ENCODE measurements at places on chromosomes 2 and 18.

DNA sequence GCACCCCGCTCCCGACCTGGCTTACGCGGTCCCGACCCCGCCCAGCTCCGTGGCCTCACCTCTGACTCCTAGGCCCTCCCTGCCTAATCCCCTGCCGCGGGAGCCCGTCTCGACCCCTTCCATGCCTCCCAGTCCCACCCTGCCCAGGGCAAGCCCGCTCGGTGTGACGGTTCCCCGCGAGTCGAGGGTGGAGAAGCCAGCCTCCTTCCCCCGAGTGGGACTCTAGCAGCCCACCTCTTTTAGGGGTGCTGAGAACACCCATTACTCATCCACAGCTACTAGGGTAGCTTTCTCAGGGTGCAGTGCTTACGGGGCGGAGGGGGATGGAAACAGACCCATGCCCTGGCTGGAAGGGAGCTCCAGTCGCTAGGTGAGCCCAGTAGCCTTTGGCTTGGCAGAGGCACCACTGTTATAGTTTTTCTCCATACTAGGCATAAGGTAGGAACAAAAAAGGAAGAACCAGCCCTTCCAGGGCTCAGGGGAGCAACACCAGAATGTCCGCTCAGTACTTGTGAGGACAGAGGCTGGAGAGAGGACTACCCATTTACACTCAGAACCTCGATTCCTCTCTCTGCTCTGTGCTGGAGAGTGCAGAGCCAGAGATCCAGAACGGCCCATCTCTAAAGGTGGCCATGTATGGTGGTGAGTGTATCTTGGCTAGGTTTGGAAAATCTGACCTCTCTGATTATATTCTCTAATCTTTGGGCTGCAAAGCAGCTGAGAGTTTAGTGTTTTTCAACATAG, 606 bp downstream of the AGBL5 start:
- H3K4me3 ChIP-seq: peak overlapping the region; percentile 83
- DNase-seq: no peak
- peak overlapping the region; percentile 86 for H3K27ac ChIP-seq
- H3K27me3 ChIP-seq: peaks cover 5% of the 10 kb centered on the region
- H3K4me1 ChIP-seq: peaks cover 23% of the 10 kb centered on the region

- no peak overlapping the region for H3K27ac ChIP-seq
- no peaks in the 10 kb centered on the region for H3K36me3 ChIP-seq
- no peak for DNase-seq
These were observed 121.8 kb downstream of the MAIP1 start for GRCh38 chr2:200077210-200077650.

GRCh38 chr2:147386284-147386683, 458.5 kb upstream of the ACVR2A start:
- peaks cover 12% of the 10 kb centered on the region for H3K27me3 ChIP-seq
- no peaks in the 10 kb centered on the region for H3K4me1 ChIP-seq
- no peak overlapping the region for H3K4me3 ChIP-seq
- H3K27ac ChIP-seq: no peak overlapping the region

DNA sequence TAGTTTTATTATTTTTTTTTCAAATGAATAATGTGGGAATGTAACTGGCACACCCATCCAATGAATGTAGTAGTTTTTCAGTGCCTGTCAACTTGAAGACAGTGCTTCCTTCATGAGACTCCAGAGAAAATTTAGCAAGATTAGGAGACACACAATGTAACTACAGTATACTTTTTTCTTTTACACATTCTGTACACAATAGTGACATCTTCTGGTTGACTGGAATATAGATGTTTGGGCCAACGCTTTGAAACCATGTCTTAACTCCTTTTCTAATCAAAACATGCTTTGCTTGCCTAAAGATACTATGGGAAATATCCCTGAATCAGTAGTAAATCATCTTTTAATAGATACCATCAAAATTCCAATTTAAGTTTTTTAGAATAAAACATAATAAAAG, 229.5 kb upstream of the ZC3H15 start:
- H3K27me3 ChIP-seq: no peaks in the 10 kb centered on the region
- no peaks in the 10 kb centered on the region for H3K36me3 ChIP-seq
- no peak for DNase-seq
- no peaks in the 10 kb centered on the region for H3K4me1 ChIP-seq
- H3K27ac ChIP-seq: no peak overlapping the region

DNA sequence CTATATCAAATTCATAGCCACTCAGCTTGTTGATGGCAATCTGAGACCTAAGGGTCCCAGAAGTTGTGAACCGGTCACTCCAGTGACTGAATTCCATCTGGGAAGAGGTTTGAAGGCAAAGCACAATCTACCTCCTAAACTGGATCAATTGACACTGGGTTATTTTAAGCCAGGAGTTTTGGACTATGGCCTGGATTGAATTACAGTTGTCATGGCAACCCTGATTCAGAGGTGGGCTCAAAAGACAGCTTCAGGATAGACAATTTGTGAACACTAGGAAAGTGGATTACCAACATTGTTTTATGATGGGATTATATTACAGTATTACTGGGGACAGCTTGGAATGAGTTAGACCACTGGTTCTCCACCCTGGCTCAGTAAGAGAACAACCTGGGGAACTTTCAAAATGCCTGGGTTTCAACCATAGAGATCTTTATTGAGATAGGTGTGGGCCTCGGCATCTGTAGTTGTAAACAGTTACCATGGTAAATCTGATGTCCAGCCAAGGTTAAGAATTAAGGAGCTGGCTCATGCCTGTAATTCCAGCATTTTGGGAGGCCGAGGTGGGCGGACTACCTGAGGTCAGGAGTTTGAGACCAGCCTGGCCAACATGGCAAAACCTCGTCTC, 58.8 kb downstream of the MFSD6 start:
- no peak overlapping the region for H3K27ac ChIP-seq
- H3K36me3 ChIP-seq: peaks cover 47% of the 10 kb centered on the region
- H3K4me3 ChIP-seq: no peak overlapping the region
- peaks cover 27% of the 10 kb centered on the region for H3K4me1 ChIP-seq
- no peak for DNase-seq

DNA sequence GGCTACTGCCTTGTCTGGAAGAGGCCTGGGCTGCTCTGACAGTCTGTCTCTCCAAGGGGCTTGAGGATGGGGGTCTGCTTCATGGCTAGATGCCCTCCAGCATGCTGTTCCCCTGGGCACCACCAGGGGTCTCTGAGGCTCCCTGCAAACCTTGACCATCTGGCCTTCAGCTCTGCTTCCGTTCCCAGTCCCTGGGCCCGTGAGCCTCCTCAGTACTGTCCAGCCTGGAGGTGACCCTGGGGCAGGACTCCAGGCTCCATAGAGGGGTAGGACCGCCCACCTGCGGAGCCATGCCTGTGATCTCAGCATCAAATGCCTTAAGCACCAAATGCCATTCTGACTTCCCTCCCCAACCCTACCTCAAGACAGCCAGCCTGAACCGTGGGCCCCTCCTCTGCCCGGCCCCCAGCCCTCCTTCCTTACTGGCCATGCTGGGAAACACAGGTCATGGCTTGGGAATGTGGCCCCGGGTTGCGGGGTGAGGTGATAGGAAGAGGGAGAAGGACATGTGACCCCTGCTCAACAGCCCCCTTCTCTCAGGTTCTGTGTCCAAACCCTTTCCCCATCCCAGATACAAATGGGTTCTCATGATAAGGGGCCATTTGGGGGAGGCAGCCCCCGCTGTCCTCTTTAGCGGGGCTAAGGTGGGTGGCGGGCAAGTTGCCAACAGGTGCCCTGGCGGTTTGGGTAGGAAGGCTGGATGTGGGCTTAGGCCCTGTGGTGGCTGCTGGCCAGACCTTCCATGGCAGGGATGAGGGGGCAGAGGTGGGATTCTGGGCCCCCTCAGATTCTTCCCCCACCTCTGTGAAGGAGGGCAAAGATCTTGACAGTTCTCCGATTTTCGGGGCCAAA, 25.0 kb downstream of the SPEG start:
- no peaks in the 10 kb centered on the region for H3K36me3 ChIP-seq
- no peak overlapping the region for H3K27ac ChIP-seq
- no peaks in the 10 kb centered on the region for H3K27me3 ChIP-seq
- peaks cover 14% of the 10 kb centered on the region for H3K4me1 ChIP-seq

DNA sequence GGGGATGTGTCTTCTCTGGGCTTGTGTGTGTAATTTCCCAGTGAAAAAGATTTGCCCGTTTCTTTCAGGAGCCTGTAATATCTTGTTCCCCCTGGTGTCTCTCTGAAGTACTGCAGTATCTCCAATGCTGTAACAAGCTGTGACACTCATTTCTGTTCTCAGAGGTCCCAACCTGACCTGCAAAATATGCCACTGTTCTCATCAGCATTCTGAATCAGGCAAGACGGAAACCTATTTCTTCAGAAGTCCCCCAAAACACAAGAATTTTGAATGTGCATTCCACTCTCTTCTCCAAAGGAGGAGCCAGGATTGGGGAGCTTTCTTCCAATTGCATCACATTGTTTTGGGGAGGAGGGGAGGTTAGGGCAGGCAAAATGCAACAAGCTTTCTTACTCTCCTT, 77.0 kb upstream of the CNGA3 start:
- DNase-seq: peak; percentile 44
- no peak overlapping the region for H3K27ac ChIP-seq
- H3K36me3 ChIP-seq: no peaks in the 10 kb centered on the region
- H3K4me1 ChIP-seq: no peaks in the 10 kb centered on the region
- H3K27me3 ChIP-seq: peaks cover 25% of the 10 kb centered on the region

DNA sequence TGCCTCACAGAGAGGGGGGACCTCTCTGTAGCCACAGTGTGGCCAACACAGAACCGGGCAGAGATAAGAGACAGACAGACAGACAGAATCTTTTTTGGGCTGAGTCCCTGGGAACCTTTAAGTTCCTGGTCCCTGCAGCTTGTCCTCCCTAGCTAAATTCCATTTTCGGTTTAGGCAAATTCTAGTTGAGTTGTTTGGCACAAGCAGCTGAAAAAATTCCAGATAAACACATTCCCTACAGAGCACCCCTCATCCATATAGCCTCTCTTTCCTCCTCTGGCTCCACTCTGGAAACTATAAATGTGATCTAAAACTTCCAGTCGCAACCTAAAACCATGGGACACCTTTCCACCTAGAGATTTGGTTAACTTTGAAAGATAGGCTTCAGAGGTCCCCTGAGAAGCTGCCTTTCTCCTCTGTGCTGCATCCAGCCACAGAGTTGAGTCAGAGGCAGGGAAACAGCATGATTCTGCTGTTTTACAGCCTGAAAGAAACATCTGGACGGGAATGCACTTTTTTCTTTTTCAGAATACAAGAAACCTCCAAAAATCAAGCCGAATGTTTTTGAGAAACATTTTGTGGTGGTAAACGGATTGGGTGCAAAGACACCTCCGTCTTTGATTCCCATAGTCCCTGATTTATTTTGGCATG, 30.9 kb downstream of the SLC4A3 start:
- H3K27me3 ChIP-seq: peaks cover 39% of the 10 kb centered on the region
- H3K4me3 ChIP-seq: no peak overlapping the region
- no peak for DNase-seq
- no peaks in the 10 kb centered on the region for H3K4me1 ChIP-seq
- H3K27ac ChIP-seq: no peak overlapping the region
- H3K36me3 ChIP-seq: no peaks in the 10 kb centered on the region

- DNase-seq: no peak
- H3K4me3 ChIP-seq: no peak overlapping the region
- H3K27ac ChIP-seq: no peak overlapping the region
- no peaks in the 10 kb centered on the region for H3K4me1 ChIP-seq
- no peaks in the 10 kb centered on the region for H3K36me3 ChIP-seq
These were observed 332.1 kb upstream of the CDH20 start for GRCh38 chr18:61001138-61001537.

Data from activated CD4-positive, alpha-beta T cell treated with anti-CD3 and anti-CD28 coated beads, Interleukin-2, amount 10 ng/mL, durations not matched to agents 7 days and 5 days (primary cell).